ENCODE measurements at places on chromosomes 1 and 21.

- DNase-seq: peak; percentile 52
Observed at GRCh38 chr1:243842978-243843511, 7.0 kb downstream of the AKT3 start.

- DNase-seq: peak; percentile 65
Observed at GRCh38 chr1:180040034-180040433, 85.4 kb downstream of the CEP350 start.

DNA sequence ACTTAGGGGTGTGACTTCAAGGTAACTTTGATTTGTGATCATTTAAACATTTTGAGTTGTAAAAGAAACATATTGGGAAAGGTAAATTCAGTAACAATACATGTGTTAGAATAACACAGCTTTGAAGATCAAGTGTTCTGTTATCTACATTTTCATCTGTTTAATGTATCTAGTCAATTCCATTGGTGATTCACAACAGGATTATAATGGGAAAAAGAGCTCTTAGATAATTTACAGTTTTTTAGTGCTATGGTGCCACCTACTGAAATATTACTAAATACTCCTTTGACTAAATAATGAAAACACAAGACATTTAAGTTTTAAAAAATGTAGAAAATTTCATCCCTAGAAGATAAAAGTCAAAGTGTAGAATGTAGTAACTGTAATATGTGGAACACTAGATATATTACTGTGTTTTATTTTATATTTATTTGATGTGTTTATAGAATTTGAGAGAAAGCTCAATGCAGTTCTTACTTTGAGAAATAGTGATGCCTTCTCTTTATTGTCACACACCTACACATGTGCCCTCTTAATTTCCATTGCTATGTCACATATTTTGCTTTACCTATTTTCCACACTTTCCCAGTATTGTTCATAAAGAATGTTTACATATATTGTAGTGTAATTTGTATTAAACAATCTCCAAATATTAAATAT lies 47.4 kb downstream of the PTPRC start:
- DNase-seq: peak; percentile 33

DNA sequence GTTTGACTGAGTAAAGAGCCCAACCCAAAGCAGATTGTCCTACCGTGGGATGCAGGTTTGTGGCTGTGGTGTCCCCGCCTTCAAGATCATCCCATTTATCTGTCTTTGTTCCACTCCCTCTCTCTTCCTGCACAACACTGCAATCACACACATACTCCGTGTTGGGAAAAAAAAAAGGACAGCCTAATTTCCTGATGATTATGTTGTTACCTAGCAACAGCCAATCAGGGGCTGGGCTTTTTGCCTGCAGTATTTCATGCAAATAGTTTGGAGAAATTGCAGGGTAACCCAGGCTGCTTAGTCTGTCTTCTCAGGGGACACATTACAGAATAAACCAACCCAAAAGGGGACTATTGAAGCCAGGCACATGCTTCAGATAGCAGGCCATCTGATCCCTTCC lies 38.3 kb downstream of the PHC2 start:
- no peak for DNase-seq

DNA sequence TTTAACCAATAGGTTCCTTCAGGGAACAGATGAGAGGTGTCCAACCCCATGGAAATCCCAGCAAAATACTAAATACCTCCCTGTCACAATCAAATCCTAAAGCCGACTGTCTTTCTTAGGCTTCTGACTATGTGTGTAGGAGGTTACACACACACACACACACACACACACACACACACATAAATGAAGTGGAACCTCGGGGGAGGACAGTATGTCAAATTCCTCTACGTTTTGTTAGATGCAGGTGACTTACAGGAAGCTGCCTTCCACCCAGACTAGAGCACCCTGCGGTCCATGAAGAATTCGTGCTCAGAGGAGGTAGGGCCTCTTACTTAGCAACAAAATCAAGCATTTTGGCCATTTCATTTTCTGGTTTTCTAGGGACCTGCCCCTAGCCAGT lies 16.4 kb downstream of the RSPH1 start:
- no peak for DNase-seq

- DNase-seq: no peak
Observed at GRCh38 chr1:11938722-11939526, 4.4 kb downstream of the PLOD1 start.
